GM19239 (cell line): ENCODE measurements at places on chromosomes 4 and X.

- no peak for DNase-seq
Measured at GRCh38 chr4:137124278-137124932, 407.9 kb downstream of the PCDH18 start.

- DNase-seq: no peak
Measured at GRCh38 chr4:38785901-38786402, 3.2 kb upstream of the TLR10 start.

- DNase-seq: no peak
Measured at GRCh38 chr4:70463335-70463734, 8.7 kb upstream of the MUC7 start.

- no peak for DNase-seq
Measured at GRCh38 chr4:102404431-102404969, 59.2 kb upstream of the SLC39A8 start.

- no peak for DNase-seq
Measured at GRCh38 chrX:47313056-47313455, 57.3 kb upstream of the ZNF157 start.
